ENCODE measurements at places on chromosomes 3 and 15. TPM values are rescaled to one million over a fixed set of nuclear protein-coding genes. Genes with fewer than 3 reads are reported as not detected.

- no peak overlapping the region for H3K4me3 ChIP-seq
- peaks cover 7% of the 10 kb centered on the region for H3K4me1 ChIP-seq
- DNase-seq = no peak
- H3K27ac ChIP-seq = peak overlapping the region; percentile 38
- H3K27me3 ChIP-seq = no peaks in the 10 kb centered on the region
Observed at GRCh38 chr3:143171141-143171980, 51.8 kb downstream of the CHST2 start.

DNA sequence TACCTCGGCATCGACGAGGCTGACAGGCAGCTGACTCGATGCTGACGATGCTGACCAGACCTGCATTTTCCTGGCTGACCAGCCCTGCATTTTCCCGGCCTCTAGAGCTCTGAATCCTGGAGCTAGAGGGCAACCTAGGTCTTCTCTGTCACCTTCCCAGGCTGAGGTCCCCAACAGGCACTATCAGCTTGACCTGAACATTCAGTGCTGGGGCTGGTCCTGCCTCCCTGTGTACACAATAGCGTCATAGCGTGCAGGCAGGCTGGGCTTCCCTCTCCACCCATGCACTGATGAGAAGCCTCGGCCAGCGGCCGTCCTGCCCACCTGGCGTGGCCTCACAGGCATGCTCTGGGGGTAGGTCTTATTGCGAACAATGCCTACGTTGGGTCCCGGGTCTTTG, 62.3 kb upstream of the SNRPA1 start:
- H3K27ac ChIP-seq = no peak overlapping the region
- H3K27me3 ChIP-seq = no peaks in the 10 kb centered on the region
- no peaks in the 10 kb centered on the region for H3K4me1 ChIP-seq
- no peak overlapping the region for H3K4me3 ChIP-seq
- H3K36me3 ChIP-seq = no peaks in the 10 kb centered on the region

- no peak for DNase-seq
- no peak overlapping the region for H3K4me3 ChIP-seq
- no peaks in the 10 kb centered on the region for H3K36me3 ChIP-seq
- no peak overlapping the region for H3K27ac ChIP-seq
Observed at GRCh38 chr3:48788544-48789162, 59.0 kb downstream of the PRKAR2A start.

DNA sequence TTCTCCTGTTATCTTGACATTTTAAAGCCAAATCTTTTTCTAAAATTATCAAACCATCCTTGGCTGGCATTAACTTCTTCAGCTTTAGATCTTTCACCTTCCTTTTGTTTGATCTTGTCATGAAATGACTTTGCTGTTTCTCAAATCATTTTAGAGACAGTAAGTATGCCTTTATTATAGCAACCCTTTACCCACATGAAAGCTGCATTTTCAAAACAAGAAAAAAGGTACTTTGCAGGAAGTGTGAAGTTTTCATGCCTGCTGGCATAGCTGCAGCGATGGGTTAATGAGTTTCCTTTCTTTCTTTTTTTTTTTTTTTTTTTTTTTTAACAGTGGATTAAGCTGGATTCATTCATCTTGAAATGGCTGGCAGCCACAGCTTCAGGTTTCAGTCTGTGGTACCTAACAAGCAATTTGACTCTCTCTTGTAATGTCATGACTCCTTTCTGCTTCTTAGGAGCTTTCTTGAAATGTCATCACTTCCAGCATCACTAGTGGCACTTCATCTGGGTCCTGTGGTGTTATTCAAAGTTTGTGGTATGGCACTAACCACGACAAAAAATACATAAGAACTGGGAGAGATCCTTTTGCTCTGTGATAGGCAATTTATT, 18.8 kb downstream of the SLC25A26 start:
- H3K36me3 ChIP-seq = no peaks in the 10 kb centered on the region
- no peak overlapping the region for H3K4me3 ChIP-seq
- no peaks in the 10 kb centered on the region for H3K27me3 ChIP-seq

DNA sequence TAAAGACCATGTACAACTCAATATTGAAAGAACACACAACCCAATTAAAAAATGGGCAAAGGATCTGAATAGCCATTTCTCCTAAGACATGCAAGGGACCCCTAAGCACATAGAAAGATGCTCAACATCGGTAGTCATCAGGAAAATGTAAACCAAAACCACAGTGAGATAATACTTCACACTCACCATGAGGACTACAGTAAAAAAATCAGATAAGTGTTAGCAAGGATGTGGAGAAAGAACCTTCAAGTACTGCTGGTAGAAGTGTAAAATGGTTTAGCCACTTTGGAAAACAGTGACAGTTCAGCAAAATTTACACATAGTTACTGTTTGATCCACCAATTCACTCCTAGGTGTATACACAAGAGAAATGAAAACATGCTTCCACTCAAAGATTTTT, 30.1 kb upstream of the XIRP1 start:
- H3K4me1 ChIP-seq = no peaks in the 10 kb centered on the region
- no peak overlapping the region for H3K4me3 ChIP-seq
- H3K36me3 ChIP-seq = no peaks in the 10 kb centered on the region

DNA sequence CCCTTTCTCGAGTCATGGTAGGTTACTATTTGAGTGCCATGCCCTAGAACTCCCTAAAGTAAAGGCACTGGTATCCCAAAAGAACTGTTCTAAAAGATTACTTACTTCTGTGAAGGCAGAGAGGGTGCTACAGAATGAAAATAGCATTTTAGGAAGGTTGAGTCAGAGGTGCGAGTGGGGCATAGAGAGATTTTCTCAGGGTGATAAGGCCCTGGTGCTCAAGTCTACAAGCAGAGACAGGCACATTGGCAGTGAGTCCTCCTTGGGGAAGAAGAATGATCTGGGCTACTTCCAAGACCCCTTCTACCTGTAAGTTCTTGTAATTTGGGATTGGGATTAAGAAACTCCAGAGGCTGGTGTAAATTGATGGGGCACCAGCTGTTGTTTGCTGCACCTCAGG, 96.7 kb downstream of the AKAP13 start:
- H3K36me3 ChIP-seq = no peaks in the 10 kb centered on the region
- H3K27ac ChIP-seq = no peak overlapping the region
- no peak for DNase-seq

FBN1 gene
- 90.7 TPM for total RNA-seq

VGLL4 gene
- total RNA-seq = 120 TPM

MYO1E gene
- 28.2 TPM for total RNA-seq

- H3K27ac ChIP-seq = no peak overlapping the region
- DNase-seq = no peak
- no peaks in the 10 kb centered on the region for H3K36me3 ChIP-seq
- H3K4me1 ChIP-seq = no peaks in the 10 kb centered on the region
Observed at GRCh38 chr3:159486580-159486979, 502.1 kb upstream of the IL12A start.

ASB14 gene
- not detected for total RNA-seq

DNA sequence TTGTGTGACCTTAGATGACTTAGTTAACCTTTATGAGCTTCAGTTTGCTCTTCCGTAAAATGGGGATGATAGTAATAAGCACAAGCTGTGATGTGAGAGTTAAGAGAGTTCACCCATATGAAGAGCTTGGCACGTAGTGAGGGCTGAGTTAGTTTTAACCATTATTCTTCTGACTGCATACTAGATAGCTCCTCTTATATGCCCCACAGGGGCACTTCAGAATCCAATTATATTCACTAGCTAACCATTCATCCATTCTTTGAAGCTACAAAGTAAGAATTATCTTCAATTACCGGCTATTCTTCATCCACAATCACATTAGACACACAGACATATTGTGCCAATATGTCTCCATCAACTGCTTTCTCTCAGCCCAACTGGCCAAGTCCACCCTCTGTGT, 159.0 kb upstream of the STT3B start:
- H3K36me3 ChIP-seq = no peaks in the 10 kb centered on the region
- no peaks in the 10 kb centered on the region for H3K27me3 ChIP-seq
- H3K4me3 ChIP-seq = no peak overlapping the region
- H3K27ac ChIP-seq = no peak overlapping the region
- peaks cover 5% of the 10 kb centered on the region for H3K4me1 ChIP-seq

DNA sequence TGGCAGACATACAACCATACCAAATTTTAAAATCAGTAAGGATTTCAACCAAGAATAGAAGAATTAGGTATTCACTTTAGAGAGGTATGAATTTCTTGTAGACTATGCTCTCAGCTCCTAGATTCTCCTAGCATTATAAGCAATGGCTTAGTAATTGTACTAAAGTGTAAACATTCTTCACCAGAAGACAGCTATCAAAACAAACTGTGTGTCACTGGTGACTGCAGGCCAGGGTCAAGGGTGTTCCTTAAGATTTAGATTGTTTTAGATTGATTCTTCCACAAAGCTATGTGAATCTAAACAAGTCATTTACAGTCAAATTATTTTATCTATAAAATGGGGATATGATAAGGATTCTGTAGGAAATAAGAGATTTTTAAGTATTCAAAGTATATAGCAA, 23.1 kb upstream of the GP5 start:
- no peaks in the 10 kb centered on the region for H3K4me1 ChIP-seq
- H3K4me3 ChIP-seq = no peak overlapping the region
- DNase-seq = no peak
- no peak overlapping the region for H3K27ac ChIP-seq
- no peaks in the 10 kb centered on the region for H3K36me3 ChIP-seq

PLIN1 gene
- total RNA-seq = 1.0 TPM

GRCh38 chr15:80573606-80574005, 121.5 kb upstream of the ABHD17C start:
- no peaks in the 10 kb centered on the region for H3K4me1 ChIP-seq
- DNase-seq = no peak
- H3K27ac ChIP-seq = no peak overlapping the region

- H3K27ac ChIP-seq = no peak overlapping the region
- no peaks in the 10 kb centered on the region for H3K27me3 ChIP-seq
- no peak for DNase-seq
- H3K36me3 ChIP-seq = no peaks in the 10 kb centered on the region
Observed at GRCh38 chr3:71601811-71602210, 18.3 kb upstream of the FOXP1 start.

GRCh38 chr3:53114011-53114400, 16.2 kb downstream of the RFT1 start:
- H3K4me3 ChIP-seq = no peak overlapping the region
- peak; percentile 75 for DNase-seq
- H3K36me3 ChIP-seq = no peaks in the 10 kb centered on the region
- peaks cover 2% of the 10 kb centered on the region for H3K4me1 ChIP-seq
- peak overlapping the region; percentile 54 for H3K27ac ChIP-seq

- no peak overlapping the region for H3K27ac ChIP-seq
- DNase-seq = no peak
- no peak overlapping the region for H3K4me3 ChIP-seq
- no peaks in the 10 kb centered on the region for H3K27me3 ChIP-seq
- H3K36me3 ChIP-seq = no peaks in the 10 kb centered on the region
Observed at GRCh38 chr15:92033723-92034122, 180.2 kb downstream of the SLCO3A1 start.

DNA sequence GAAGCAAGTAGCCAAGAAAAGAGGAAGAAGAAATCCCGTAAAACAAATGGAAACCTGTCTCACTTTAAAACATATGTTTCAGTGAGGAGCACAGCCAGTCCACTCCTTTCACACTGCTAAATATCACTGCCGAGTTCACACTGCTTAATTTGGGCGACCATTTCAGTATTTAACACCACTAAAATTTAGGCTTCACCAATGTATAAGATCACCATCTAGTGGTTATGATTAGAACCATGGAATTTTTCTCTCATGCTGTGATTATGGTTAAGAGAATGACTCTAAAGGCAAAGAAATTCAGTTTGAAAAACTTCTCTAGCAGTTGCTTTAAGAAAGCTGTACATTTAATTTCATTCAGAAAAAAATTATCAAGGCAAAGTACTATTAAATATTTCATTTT, 16.6 kb downstream of the SLC4A7 start:
- H3K4me1 ChIP-seq = no peaks in the 10 kb centered on the region
- H3K27ac ChIP-seq = no peak overlapping the region
- DNase-seq = no peak
- H3K27me3 ChIP-seq = no peaks in the 10 kb centered on the region
- H3K4me3 ChIP-seq = no peak overlapping the region

DNA sequence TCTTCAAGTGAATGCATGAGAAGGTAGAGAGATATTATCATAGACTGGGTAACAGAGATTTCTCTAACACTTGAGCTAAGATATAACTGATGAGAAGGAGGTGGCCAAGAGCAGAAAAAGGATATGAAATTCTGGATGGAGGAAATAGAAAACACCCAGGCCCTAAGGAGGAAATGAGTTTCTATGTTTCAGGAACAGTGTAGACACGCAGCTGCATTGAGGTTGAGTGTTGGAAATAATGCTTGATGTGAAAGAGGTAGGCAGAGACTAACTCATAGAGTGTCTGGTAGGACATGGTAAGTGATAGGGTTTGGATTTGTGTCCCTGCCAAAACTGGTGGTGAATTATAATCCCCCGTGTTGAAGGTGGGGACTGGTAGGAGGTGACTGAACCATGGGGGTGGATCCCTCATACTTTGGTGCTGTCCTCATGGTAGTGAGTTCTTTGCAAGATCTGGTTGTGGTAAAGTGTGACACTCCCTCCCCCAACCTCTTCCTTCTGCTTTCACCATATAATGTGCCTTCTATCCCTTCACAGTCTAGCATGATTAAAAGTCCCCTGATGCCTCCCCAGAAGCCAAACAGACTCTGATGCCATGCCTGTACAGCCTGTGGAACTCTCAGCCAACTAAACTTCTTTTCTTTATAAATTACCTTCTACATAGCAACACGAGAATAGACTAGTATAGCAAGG, 787.3 kb downstream of the EDEM1 start:
- DNase-seq = no peak
- H3K36me3 ChIP-seq = no peaks in the 10 kb centered on the region
- no peaks in the 10 kb centered on the region for H3K4me1 ChIP-seq
- no peak overlapping the region for H3K4me3 ChIP-seq

FAM174B gene
- 31.5 TPM for total RNA-seq

GRCh38 chr15:64443747-64444621, 16.4 kb upstream of the ZNF609 start:
- no peak overlapping the region for H3K4me3 ChIP-seq
- DNase-seq = no peak
- H3K36me3 ChIP-seq = no peaks in the 10 kb centered on the region
- H3K27ac ChIP-seq = no peak overlapping the region
- no peaks in the 10 kb centered on the region for H3K27me3 ChIP-seq

DNA sequence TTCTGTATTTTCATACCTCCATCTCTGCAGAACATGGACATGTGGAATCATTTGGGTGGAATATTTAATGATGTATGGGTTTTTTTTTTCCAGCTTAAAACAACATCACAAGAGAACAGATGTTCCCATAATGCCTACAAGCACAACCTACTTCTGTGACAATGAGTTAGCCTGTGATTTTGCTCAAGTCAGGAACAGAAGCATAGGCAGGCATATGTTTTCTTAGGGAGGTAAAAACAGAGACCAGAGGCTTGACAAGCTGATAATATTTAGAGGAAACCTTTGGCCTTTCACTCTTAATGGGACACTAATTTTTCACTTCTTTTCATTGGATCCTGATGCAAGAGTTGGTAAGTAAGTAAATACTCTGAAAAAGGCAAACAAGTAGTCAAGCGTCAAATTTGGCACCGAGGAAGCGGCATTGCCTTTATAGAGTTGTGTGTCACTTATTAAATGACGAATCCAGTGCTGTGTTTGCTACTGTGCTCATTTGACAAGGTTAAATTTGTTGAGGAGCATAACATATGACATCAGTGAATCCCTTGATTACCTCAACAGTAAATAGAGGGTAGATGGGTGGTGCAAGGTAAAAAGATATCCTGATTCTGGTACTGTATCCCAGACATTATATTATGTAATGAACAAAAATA, 66.7 kb upstream of the RBMS3 start:
- DNase-seq = no peak
- no peaks in the 10 kb centered on the region for H3K36me3 ChIP-seq
- H3K27ac ChIP-seq = no peak overlapping the region

SLC22A13 gene
- 0.25 TPM for total RNA-seq

GRCh38 chr3:143218166-143218835, 98.7 kb downstream of the CHST2 start:
- DNase-seq = no peak
- H3K27ac ChIP-seq = no peak overlapping the region
- no peaks in the 10 kb centered on the region for H3K36me3 ChIP-seq
- H3K4me3 ChIP-seq = no peak overlapping the region

CPEB1 gene
- total RNA-seq = 10.5 TPM

Measured in ovary (tissue), 10 donors.